ENCODE measurements at places on chromosomes 2 and 18. TPM values are rescaled to one million over a fixed set of nuclear protein-coding genes. Genes with fewer than 3 reads are reported as not detected.

The DNAH7 gene
- total RNA-seq: 0.45 TPM

The GCG gene
- not detected for total RNA-seq

The HAUS1 gene
- total RNA-seq: 26.7 TPM

The PTPRN gene
- 1.5 TPM for total RNA-seq

The MAB21L4 gene
- not detected for total RNA-seq

The CKAP2L gene
- 7.7 TPM for total RNA-seq

The MAT2A gene
- total RNA-seq: 88.9 TPM

The CHRND gene
- not detected for total RNA-seq

The LRATD1 gene
- total RNA-seq: 0.18 TPM

Data from SK-MEL-5 (cell line).